ENCODE measurements at places on chromosomes 7 and 10.

GRCh38 chr7:19999681-20000080 lies 217.5 kb downstream of the MACC1 start:
- no peak for DNase-seq

DNA sequence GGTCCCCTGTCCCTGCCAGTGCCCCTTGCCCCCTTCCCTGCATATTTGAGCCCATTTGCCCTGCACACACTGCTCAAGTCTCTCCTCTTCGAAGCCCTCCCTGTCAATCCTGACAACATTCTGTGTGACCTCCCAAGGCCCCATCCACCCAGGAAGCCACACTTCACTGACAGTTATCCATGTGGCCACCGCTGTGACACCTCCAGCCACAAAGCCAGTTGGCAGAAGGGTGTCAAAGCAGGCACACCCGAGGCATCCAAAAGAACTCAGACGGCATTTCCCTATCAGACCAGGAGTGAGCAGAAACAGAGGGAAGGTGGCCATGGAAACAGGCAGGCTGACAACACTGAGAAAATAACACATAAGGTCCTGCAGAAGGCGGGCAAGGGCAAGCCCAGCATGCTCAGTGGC lies 4.6 kb downstream of the POLM start:
- DNase-seq = no peak

GRCh38 chr10:30839652-30840051 lies 192.0 kb downstream of the ZNF438 start:
- no peak for DNase-seq

DNA sequence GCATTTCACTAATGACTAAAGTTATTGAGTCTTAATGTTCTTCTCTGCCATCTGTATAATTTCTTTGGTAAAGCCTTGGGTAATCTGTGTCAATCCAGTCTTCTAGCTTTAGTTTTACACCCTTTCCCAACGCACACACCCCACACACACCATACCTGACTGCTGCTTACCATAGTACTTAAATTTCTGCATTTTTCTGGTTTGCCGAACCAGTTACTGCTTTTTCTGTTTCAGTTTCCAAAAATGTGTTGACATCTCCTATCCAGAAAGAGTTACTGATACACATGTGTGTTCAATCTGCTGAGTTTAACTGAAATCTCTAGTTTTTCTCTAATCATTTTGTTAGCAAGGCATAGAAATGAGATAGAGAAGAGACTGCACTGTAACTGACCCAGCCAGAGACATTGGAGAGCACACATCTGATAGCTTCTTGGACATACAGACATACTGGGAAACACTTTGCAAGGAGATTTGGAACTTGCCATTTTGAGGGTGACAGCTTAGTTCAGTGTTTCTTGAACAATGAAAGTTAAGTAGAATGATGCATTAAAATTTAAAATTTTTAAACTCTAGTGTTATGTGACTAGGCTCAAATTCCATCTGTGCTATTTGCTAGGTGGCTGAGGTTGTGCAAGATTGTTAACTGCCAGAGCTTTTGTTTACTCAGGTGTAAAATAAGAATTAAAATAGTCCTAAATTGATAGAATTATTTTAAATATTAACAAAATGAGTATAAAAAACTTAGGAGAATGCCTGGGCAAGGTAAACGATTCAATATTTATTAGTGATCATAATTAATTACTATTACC lies 807.6 kb downstream of the DNAJB9 start:
- DNase-seq = no peak

- DNase-seq = peak; percentile 41
Measured at GRCh38 chr7:909358-910329, 33.3 kb downstream of the GET4 start.

DNA sequence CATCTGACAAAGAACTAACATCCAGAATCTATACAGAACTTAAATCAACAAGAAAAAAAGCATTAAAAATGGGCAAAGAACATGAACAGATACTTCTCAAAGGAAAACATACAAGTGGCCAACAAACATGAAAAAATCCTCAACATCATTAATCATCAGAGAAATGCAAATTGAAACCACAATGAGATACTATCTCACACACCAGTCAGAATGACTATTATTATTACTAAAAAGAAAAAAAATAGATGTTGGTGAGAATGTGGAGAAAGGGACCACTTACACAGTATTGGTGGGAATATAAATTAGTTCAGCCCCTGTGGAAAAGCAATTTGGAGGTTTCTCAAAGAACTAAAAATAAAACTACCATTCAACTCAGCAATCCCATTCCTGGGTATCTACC lies 89.1 kb upstream of the ADO start:
- no peak for DNase-seq

GRCh38 chr7:36343548-36343947 lies 46.1 kb upstream of the ANLN start:
- DNase-seq = no peak

DNA sequence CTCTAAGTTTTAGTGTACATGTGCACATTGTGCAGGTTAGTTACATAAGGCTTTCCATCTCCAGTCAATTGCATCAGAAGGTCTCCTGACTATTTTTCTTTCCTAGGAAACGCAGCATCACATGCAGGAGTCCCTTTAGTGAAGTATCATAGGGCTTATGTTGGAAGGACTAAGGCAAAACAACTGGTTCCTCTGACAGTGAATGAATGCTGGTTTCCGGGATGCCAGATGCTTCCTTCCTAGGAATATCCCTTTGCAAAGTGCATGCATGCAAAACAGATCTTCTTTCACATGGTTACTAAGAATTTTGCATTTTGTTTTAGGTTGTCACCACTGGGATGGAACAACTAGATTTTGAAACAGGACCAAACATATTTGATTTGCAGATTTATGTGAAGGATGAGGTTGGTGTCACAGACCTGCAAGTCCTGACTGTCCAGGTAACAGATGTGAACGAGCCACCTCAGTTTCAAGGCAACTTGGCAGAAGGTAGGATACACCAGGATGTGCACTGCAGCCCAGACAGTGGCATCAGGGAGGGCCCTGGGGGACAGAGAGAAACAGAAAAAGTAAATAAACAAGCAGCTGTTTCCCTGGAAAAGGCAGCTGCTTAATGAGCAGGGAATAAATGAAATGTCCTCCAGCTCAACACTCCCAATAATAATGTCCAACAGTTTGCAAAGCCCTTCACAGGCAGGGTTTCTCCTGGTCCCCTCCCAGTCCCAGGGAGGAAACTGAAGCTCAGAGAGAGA lies 17.8 kb downstream of the CDHR3 start:
- DNase-seq = no peak

GRCh38 chr10:32893434-32893833 lies 64.6 kb downstream of the ITGB1 start:
- DNase-seq = no peak

DNA sequence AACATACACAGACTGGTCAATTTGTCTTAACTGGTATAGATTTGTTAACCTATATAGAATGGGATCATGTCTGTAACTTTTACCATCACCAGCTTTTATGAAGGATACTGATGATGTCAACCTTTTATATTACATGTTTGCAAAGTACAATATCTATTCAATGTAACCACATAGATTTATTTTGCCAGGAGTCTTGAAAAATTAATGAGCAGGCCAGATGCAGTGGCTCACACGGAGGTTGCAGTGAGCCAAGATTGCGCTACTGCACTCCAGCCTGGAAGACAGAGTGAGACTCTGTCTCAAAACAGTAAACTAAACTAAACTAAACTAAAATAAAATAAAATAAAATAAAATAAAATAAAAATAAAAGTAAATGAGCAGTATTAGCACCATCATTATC lies 30.0 kb upstream of the PARD3 start:
- DNase-seq = no peak
